ENCODE measurements at places on chromosomes 3 and 15.

DNA sequence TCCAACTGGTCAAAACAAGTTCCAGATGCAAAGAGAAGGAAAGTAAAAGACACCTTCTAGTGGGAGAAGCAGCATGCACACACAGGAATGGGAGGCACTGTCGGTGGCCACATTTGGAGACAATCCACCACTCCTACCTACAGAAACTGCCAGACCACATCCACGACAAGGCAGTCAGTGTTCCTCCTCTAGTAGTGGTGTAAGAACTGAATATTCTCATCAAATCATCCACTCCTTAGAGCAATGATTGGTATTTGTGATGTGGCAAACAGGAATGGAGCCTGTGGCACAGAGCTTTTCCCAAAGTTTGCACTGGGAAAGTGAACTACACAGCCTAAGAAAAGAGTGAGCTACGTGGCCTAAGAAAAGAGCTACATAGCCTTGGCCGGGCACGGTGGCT lies 5.1 kb upstream of the SPINT1 start:
- H3K27me3 ChIP-seq, result no peaks in the 10 kb centered on the region
- H3K4me3 ChIP-seq, result no peak overlapping the region
- no peak overlapping the region for H3K27ac ChIP-seq

GRCh38 chr3:177419904-177420601 lies 222.8 kb upstream of the TBL1XR1 start:
- no peaks in the 10 kb centered on the region for H3K4me1 ChIP-seq
- no peak for DNase-seq
- H3K36me3 ChIP-seq, result no peaks in the 10 kb centered on the region
- H3K27ac ChIP-seq, result no peak overlapping the region
- H3K4me3 ChIP-seq, result no peak overlapping the region

DNA sequence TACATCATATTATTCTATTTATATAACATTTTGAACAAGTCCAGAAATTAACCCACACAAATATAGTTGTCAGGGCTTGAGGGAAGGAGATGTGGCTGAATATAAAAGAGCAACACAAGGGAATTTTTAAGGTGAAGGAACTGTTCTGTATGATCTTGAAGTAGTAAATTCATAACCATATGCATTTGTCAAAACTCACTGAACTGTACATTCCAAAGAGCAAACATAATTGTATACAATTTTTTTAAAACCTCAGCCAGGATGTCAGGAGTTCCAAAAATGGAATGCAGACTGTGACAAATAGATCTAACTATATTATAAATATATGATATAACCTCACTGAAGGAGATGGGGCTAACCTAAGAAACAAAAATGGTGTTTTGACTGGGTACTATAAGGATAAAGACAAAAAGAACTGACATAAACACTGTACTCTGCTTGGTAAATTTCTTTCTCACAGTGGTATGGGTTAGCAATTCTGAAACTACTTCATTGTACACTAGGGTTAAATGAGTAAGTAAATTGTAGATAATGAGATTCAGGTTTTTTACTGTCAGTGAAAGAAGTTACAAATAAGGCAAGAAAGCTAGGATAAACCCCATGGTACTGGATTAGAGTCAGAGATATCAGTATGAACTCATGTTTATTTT lies 14.4 kb downstream of the GOLGB1 start:
- H3K4me3 ChIP-seq, result no peak overlapping the region
- H3K36me3 ChIP-seq, result no peaks in the 10 kb centered on the region
- H3K27me3 ChIP-seq, result no peaks in the 10 kb centered on the region
- no peak for DNase-seq

DNA sequence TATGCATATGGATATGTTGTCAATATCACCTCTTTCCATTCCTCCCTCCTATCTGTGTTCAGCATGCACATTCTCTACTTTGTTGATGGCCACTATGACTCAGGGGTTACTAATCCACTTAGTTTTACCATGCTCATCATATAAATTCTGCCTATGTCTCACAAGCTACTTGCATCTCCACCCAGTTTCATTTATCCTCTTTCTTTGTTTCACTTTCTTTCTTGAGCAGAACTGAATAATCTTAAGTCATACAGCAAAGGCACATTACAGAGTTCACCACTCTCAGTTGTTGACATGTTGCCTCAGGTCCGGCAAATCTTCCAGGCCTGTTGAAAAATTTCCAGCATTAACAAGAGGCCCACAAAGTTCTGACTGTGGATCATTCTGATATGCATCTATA lies 71.5 kb downstream of the SSR3 start:
- H3K4me3 ChIP-seq, result no peak overlapping the region
- no peak for DNase-seq

DNA sequence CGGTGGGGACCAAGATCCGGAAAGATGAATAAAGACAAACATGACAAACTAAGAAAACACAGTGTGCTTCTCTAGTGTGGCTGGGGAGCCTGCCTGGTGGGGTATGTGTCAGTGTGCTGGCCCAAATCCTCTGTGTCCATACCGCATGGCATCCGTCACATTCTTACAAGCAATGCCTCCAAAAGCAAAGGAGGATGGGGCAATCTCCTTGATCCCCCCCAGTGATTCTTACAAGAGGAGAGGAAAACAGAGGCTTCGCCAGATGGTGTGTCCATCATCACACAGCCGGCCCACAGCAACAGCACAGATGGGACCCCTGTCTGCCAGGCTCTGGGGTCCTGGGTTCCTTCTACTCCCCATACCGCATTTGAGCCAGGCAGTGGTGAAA lies 558 bp upstream of the IL17RC start:
- peak overlapping the region; percentile 62 for H3K4me3 ChIP-seq
- H3K27ac ChIP-seq, result peak overlapping the region; percentile 79
- no peaks in the 10 kb centered on the region for H3K36me3 ChIP-seq
- DNase-seq, result peak; percentile 79
- H3K4me1 ChIP-seq, result peaks cover 22% of the 10 kb centered on the region

GRCh38 chr3:181739628-181740027 lies 27.9 kb downstream of the SOX2 start:
- no peak for DNase-seq
- H3K27me3 ChIP-seq, result no peaks in the 10 kb centered on the region
- no peaks in the 10 kb centered on the region for H3K4me1 ChIP-seq
- H3K27ac ChIP-seq, result no peak overlapping the region

GRCh38 chr15:85972805-85973540 lies 106.7 kb upstream of the AGBL1 start:
- no peaks in the 10 kb centered on the region for H3K27me3 ChIP-seq
- no peaks in the 10 kb centered on the region for H3K4me1 ChIP-seq

DNA sequence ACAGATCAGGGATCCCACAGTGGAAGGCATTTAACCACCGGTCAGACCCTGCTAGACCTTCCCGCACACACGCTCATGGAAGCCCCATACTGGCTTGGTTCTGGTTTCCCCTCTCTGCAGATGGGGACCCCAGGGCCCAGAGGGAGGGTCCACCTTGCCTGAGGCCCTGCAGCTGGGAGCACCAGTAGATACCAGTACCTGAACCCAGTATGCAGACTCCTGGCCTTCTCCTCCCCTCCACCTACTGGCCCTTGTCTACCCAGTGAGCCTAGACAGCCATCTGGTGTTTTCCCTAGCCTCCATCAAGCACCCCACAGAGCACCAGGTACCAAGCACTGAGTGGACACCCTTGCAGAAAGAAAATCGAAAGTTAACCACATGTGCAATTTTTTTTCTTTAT lies 65.1 kb downstream of the MEGF11 start:
- no peak for DNase-seq
- H3K27ac ChIP-seq, result no peak overlapping the region
- H3K4me3 ChIP-seq, result no peak overlapping the region
- H3K36me3 ChIP-seq, result no peaks in the 10 kb centered on the region
- H3K4me1 ChIP-seq, result no peaks in the 10 kb centered on the region

GRCh38 chr3:134086616-134087015 lies 56.9 kb upstream of the SLCO2A1 start:
- H3K4me3 ChIP-seq, result no peak overlapping the region
- H3K36me3 ChIP-seq, result no peaks in the 10 kb centered on the region
- no peak overlapping the region for H3K27ac ChIP-seq
- no peaks in the 10 kb centered on the region for H3K27me3 ChIP-seq
- H3K4me1 ChIP-seq, result no peaks in the 10 kb centered on the region

DNA sequence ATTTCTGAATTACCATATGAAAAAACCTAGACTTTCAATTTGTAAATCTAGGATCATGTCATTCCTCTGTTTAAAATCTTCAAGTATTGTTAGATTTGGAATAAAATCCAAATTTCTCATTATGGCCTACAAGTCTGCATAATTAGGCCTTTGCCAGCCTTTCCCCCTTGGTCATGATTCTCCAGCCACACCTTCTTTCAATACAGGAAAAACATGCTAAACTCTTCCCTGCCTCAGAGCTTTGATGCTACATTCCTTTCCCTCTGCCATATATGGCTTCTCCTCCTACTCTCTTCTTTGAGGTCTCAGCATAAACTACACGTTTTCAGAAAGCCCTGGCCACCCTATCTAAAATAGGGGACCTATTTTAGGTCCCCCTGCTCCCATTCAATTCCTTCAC lies 48.5 kb downstream of the TM6SF1 start:
- H3K36me3 ChIP-seq, result peaks cover 40% of the 10 kb centered on the region
- no peaks in the 10 kb centered on the region for H3K27me3 ChIP-seq
- no peak overlapping the region for H3K4me3 ChIP-seq
- no peak for DNase-seq

DNA sequence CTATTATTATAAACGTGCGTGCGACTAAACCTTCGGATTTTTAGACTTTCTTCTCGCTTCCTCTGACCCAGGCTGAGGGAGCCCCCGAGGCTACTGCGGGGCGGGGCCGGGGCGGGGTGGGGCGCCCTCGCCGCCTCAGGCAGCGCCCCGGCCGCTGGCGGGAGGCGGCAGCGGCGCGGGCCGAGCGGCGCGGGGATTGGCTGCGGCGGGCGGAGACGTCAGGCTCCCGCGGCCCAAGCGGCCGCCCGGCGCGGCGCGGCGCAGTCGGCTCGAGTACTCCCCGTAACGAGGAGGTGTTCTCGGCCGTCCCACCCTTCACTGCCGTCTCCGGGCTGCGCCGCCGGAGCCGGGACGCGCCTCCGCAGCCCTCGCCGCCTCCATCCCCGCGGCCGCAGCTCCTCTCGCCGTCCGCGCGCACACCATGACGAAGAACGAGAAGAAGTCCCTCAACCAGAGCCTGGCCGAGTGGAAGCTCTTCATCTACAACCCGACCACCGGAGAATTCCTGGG lies at the start of gene ATP1B3:
Gene ATP1B3, plus strand, starts transcription at position 263 of the 510 bp plus-strand sequence. Its CDS starts 159 bp downstream, at position 422.
- H3K27ac ChIP-seq, result peak within 1 kb of the TSS; percentile 99
- no peaks in the 10 kb centered on the region for H3K27me3 ChIP-seq
- peak; percentile 90 for DNase-seq
- peaks cover 11% of the 10 kb centered on the region for H3K4me1 ChIP-seq
- H3K4me3 ChIP-seq, result peak within 1 kb of the TSS; percentile 97

GRCh38 chr3:59655418-59656015 lies 605.7 kb upstream of the CFAP20DC start:
- no peak overlapping the region for H3K4me3 ChIP-seq
- no peaks in the 10 kb centered on the region for H3K4me1 ChIP-seq
- H3K27me3 ChIP-seq, result no peaks in the 10 kb centered on the region
- H3K36me3 ChIP-seq, result no peaks in the 10 kb centered on the region

- no peak for DNase-seq
- H3K4me3 ChIP-seq, result no peak overlapping the region
- H3K36me3 ChIP-seq, result peaks cover 17% of the 10 kb centered on the region
- H3K4me1 ChIP-seq, result peaks cover 69% of the 10 kb centered on the region
- no peaks in the 10 kb centered on the region for H3K27me3 ChIP-seq
Measured at GRCh38 chr15:25675396-25675795, 187.7 kb downstream of the ATP10A start.

DNA sequence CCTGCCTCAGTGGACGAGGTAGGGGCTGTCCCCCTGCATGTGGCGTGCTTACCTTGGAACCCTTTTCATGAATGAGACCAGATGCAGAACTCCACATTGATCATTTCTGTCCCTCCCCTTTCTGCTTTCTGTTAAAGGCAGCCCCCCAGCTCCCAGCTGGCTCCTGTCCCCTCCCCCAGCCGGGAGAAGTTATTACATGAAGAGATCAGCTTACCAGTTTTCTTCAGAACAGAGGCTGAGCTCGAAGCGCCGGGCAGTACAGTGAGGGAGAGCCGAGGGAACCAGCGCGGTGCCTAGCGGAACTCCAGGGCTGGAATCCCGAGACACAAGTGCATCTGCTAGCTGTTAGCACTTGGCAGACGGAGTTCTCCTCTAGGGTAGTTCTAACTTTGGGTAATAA lies 263.3 kb upstream of the NR2E3 start:
- no peaks in the 10 kb centered on the region for H3K27me3 ChIP-seq
- H3K4me1 ChIP-seq, result peaks cover 8% of the 10 kb centered on the region
- no peak for DNase-seq
- no peak overlapping the region for H3K27ac ChIP-seq
- peak overlapping the region; percentile 34 for H3K4me3 ChIP-seq

GRCh38 chr3:119205209-119205608 lies 31.8 kb downstream of the UPK1B start:
- peaks cover 3% of the 10 kb centered on the region for H3K36me3 ChIP-seq
- H3K4me1 ChIP-seq, result no peaks in the 10 kb centered on the region
- H3K27ac ChIP-seq, result no peak overlapping the region
- no peak for DNase-seq
- H3K27me3 ChIP-seq, result no peaks in the 10 kb centered on the region

- H3K36me3 ChIP-seq, result no peaks in the 10 kb centered on the region
- no peaks in the 10 kb centered on the region for H3K27me3 ChIP-seq
- H3K4me1 ChIP-seq, result no peaks in the 10 kb centered on the region
- H3K4me3 ChIP-seq, result peak overlapping the region; percentile 3
Measured at GRCh38 chr15:49718234-49718633, 97.4 kb downstream of the DTWD1 start.

DNA sequence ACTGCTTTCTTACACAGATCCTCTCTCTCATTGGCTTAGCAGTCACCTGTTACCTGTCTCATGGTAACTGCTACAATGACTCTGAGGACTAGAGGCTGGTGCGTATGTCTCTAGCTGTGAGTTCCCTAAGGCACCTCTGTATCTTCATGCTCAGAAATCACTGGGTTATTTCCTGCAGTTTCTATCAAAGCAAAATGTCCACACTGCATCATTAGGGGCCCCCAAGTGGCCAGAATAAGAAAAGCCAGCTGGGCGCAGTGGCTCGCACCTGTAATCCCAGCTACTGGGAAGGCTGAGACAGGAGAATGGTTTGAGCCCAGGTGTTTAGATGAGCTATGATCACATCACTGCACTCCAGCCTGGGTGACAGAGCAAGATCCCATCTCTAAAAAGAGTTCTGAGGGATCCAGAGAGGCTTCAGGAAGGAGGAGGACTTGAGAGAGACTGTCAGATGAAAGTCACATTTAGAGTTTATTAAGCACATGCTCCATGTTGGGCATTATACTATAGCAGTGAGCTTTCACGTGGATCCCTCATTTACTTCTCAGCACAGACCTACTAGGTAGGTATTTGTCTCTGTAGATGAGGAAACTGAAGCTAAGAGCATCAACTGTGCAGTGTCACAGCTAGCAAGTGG lies 2.3 kb upstream of the VPS18 start:
- no peaks in the 10 kb centered on the region for H3K4me1 ChIP-seq
- H3K36me3 ChIP-seq, result no peaks in the 10 kb centered on the region
- H3K4me3 ChIP-seq, result no peak overlapping the region
- no peak overlapping the region for H3K27ac ChIP-seq
- H3K27me3 ChIP-seq, result no peaks in the 10 kb centered on the region

GRCh38 chr3:127277561-127277960 lies 10.3 kb downstream of the PRR20G start:
- DNase-seq, result no peak
- H3K27ac ChIP-seq, result no peak overlapping the region
- no peaks in the 10 kb centered on the region for H3K36me3 ChIP-seq
- no peaks in the 10 kb centered on the region for H3K4me1 ChIP-seq
- H3K27me3 ChIP-seq, result no peaks in the 10 kb centered on the region
- no peak overlapping the region for H3K4me3 ChIP-seq

- no peaks in the 10 kb centered on the region for H3K4me1 ChIP-seq
- H3K27ac ChIP-seq, result no peak overlapping the region
- DNase-seq, result no peak
- H3K36me3 ChIP-seq, result no peaks in the 10 kb centered on the region
Measured at GRCh38 chr3:185760550-185760949, 64.3 kb downstream of the IGF2BP2 start.
